ENCODE measurements at places on chromosomes 12 and 14.

GRCh38 chr14:87797001-87797400 lies 196.0 kb downstream of the GALC start:
- DNase-seq = no peak

DNA sequence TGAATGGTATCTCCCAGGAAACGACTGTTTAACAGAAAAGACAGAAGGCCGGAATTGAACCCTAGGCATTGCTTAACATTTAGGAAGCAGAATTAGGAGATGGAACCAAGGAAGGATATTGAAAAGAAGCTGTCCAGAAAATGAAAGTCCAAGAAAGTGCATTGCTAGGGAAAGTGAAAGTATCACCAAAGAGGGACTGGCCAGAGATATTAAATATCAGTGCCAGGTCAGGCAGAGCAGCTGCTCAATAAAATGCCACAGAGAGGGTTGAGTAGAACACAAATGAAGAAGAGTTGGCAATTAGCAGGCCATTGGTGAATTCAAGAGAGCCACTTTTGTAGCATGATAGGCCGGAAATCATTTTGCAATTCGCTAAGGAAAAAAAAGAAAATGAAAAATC lies 101.6 kb downstream of the CFAP54 start:
- no peak for DNase-seq

- no peak for DNase-seq
Observed at GRCh38 chr12:105466231-105466900, 135.9 kb downstream of the C12orf75 start.

DNA sequence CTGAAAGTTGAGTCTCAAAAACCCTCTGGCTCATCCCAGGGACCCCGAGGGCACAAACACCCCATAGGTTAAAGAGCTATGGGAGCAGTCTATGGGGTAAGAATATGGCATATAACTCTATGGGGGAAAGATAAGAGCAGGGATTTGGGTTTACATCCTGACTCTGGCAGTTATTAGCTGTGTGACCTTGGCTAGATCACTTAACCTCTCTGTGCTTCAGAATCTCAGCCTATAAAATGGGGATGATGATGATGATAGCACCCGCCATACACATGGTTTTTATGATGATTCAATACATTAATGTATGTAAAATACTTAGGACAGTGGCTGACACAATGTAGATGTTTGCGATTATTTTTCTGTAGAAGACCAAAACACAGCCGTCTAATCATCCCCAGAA lies 26.2 kb downstream of the IRF2BPL start:
- no peak for DNase-seq

DNA sequence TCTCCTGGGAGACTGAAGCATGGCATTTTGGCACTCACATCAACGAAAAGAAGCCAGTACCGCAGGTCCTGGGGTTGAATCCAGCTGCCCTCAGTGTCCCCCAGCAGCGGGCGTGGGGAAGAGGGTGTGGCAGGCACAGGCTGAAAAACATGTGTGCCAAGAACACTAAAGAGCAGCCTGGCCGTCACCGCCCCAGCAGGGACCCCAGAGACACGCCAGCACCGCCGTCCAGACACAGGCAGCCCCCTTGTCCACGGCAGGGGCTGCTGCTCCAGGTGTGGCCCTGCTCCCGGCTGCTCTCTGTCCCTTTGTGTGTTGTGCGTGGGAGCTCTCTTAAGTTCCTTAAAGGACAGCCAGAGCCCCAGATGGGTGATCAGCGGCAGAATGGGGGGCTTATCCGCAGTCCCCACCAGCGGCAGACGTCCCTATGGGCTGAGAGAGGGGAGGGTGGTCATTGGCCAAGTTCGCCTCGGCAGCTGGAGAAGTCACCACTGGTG lies 556 bp downstream of the PHETA1 start:
- DNase-seq = no peak

GRCh38 chr12:57889500-57889989 lies 43.0 kb upstream of the CTDSP2 start:
- DNase-seq = no peak

DNA sequence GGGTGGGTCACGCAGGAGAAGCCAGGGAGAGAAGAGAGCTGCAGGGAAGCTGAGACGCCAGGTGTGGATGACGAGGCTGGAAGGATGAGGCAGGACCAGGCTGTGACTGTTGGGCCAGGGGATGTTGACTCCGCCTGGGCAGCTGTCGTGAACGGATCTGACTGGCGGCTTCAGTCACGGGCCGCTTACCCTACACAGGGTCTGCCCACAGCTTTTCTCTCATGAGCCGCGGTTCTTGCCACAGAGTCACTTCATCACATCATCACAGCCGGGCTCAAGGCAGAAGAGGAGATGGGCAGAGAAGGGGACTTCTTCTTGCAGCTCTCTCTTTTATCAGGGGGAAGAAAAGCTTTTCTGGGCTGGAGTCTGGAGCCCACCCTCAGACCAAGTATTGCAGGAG lies 7.7 kb downstream of the CLBA1 start:
- DNase-seq = no peak

DNA sequence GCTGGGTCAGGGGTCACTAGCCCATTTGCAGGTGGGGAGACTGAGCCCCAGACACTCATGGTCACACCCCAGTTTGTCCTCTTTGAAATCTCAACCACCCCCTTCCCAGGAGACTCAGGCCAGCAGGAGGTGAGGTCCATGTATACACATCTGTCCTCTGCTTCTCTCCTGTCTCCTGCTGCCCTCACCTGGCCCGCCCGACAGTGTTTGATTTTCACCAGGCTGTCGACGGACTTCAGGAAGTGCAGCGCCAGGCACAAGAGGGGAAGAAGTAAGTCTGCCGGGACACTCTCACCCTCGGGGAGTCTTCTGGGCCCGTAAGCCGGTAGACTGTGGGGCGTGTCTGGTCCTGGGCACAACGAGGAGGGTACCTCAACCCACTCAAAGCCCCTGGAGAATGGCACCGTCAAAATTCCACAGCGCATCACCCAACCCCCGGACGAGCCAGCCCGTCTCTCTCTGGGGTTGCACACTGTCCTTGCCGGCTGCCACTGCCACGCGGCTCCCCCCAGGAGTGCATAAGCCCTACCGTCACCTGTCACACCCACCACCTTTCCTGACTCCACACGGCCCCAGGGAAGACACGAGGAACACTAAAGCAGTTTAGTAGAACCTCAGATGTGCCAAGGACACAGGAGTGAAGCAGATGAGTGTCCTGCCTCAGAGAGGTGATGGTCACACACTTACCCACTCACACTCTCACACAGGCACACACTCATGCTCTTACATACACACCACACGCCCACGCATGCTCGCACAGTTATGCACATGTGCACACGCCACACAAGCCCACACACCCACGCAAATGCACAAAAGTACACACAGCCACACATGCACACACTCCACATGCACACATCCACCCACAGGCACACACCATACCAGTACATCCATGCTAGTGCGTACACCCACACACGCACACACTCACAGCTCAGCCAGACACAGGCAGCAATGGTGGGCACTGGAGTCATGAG lies 13.1 kb upstream of the SIVA1 start:
- DNase-seq = no peak

DNA sequence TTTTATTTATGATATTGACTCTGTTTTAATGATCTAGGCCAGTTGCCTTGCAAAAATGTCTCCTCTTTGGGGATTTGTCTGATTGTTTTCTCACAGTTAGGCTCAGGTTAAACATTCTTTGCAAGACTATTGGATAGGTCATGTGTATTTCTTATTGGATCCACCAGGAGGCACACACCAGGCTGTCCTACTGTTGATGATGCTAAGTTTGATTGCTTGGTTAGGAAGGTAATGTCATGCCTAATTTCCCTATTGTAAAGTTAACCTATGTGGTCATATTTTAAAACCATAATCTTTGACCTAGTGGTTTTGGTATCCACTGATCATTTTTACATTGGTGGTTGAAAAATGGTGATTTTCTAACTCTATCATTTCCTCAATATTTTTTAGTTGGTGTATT lies 137.1 kb downstream of the BRMS1L start:
- DNase-seq = peak; percentile 39

All from iPS DF 6.9 (cell line).